EH (cell line): ENCODE measurements at places on chromosomes 16 and 17.
A peak's percentile ranks its signal among the peaks of the same experiment; 100 is the strongest.

DNA sequence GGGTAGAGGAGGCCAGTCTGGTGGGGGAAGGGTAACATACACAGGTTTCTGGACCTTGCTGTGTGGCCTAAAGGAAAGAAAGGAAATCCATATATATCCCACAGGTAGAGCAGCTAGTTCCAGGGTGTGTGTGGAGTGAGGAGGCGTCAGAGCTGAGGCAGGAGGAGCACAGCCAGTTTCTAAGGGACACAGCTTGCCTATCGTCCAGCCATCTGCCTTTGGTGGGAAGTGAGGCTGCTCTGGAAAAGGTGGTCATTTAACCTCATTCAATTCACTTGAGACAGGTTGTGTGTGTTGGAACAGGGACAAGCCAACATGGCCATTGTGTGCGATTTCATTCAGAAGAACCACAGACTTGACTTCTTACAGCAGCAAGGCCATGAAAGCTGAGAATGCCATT is 36.9 kb upstream of the ERN1 start:
- DNase-seq, result no peak

DNA sequence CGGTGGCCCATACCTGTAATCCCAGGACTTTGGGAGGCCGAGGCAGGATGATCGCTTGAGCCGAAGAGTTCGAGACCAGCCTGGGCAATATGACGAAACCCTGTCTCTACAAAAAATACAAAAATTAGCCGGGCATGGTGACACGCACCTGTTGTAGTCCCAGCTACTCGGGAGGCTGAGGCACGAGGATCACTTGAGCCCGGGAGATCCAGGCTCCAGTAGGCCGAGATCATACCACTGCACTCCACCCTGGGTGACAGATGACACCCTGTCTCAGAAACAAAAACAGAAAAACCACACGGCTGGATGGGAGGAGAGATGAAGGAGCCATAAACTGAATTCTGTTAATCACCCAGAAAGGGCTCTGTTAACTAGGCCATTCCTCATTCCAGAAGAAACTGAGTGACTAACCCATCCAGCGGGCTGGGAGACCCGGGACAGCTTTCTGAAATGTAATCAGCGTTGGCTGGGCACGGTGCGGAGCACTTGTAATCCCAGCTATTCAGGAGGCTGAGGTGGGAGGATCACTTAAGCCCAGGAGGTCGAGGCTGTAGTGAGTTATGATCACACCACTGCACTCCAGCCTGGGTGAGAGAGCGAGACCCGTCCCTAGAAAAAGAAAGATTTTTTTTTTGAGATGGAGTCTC is 641 bp upstream of the NT5C3B start:
- DNase-seq, result peak; percentile 30

DNA sequence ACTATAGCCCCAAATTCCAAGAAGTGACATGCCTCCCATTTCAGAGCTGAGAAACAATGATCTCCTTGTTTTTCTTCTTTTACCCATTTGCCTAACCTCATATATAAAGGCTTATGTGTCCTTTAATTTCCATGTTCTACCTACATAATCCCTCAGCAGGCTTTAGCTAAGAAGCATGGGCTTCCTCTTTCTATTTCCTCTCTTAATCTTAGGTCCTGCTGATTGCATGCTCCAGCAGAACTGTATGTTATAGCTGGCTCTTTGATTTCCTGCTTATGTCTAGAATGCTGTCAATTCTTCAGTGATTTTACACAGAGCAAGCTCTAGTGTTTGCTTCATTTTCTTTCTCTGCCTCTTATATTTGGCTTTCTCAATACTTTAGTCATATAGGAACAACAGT is 151.7 kb upstream of the COX10 start:
- no peak for DNase-seq

DNA sequence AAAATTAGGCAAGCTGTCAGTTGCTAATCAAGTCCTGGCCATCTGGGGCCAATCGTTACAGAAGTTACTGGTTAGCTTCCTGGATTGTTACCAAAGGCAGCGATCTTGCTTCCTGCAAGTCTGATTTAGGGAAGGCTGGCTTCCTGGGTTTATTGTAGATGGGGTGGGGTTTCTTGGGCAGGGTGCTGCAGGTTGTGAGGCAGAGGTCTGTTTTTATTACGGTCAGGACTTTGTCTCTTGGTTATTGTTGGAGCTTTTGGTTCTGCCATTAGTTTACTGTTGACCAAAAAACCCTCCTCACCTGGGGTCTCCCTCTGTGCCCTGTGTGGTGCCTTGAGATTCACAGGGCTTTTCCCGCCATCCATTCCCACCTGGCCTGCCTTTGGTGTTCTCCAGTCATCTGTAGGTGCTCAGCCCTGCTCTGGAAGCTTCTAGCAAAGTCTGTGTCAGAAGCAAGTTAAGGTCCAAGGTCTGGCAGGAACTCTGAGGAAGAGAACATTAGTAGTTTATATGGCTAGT is 36.9 kb downstream of the SLC47A1 start:
- DNase-seq, result no peak

GRCh38 chr17:63927464-63928171 is 4.5 kb downstream of the CD79B start:
- DNase-seq, result no peak

DNA sequence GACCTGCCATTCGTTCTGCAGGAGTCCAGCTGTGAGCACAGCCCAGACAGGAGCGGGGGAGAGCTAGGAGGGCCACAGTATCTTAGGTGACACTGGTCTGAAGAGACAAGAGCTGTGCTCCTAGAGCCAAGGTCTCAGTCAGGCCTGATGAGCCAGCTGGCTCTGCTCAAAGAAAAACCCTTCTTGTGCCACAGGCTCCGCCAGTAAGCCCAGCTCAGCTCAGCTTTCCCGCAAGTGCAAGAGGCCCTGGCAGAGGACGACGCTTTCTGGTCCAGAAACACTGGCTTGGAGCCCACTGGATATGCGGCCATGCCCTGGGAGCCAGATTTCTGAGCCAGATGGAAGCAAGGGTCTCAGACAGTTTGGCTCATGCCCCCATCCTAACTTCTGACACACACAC is 23.9 kb downstream of the PEMT start:
- DNase-seq, result no peak

DNA sequence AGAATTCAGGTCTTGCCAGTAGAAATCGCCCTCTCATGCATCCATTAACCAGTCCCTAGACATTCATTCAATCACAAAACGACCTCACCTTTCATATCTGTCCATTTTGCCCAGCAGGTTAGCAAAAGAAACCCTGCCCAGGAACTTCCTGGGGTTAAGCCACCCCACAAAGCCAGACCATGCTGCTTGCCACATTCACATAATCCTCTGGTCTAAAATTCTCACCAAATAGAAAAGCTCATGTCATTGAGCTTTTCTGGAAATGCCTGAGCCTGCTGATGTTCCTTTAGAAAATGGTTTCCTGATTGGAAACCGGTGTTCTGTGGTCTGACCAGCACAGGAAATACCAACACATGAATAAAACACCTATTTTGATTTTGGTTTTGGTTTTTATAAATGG is 21.6 kb upstream of the DYNLRB2 start:
- DNase-seq, result no peak

DNA sequence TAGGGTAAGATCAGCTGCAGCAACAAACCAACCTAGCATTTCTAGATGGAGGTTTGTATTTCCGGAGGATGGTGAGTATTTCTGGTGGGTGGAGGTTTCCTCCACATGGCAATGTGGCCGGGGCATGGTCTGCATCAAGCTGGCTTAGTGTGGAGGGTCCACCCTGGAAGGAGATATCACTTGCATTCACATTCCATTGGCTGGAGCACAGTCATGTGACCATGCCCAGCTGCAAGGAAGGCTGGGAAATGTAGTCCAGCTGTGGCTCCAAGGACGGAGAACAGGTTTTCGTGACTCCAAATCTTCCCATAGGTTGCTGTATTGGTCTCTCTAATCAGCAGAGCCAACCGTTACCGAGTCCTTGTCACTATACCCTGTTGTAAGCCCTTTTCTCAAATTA is 68.7 kb downstream of the RAI1 start:
- peak; percentile 55 for DNase-seq

GRCh38 chr16:887846-888245 is 82.9 kb downstream of the LMF1 start:
- no peak for DNase-seq

DNA sequence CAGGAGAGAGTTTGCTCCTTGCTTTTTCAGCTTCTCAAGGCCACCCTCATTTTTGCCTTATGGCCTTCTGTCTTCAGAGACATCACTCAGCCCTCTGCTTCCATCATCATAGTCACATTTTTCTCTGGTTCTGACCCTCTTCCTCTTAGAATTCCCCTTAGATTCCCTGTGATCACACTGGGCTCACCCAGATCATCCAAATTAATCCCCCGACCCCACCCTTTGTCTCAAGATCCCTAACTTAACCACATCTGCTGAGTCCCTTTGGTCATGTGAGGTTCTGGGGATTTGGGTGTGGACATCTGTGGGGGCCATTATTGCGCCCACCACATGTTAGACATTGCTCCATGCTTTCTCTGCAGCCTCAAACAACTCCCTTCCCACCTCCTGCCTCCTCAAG is 323.4 kb downstream of the CPPED1 start:
- no peak for DNase-seq

GRCh38 chr17:31114956-31115555 is 20.3 kb downstream of the NF1 start:
- DNase-seq, result no peak

DNA sequence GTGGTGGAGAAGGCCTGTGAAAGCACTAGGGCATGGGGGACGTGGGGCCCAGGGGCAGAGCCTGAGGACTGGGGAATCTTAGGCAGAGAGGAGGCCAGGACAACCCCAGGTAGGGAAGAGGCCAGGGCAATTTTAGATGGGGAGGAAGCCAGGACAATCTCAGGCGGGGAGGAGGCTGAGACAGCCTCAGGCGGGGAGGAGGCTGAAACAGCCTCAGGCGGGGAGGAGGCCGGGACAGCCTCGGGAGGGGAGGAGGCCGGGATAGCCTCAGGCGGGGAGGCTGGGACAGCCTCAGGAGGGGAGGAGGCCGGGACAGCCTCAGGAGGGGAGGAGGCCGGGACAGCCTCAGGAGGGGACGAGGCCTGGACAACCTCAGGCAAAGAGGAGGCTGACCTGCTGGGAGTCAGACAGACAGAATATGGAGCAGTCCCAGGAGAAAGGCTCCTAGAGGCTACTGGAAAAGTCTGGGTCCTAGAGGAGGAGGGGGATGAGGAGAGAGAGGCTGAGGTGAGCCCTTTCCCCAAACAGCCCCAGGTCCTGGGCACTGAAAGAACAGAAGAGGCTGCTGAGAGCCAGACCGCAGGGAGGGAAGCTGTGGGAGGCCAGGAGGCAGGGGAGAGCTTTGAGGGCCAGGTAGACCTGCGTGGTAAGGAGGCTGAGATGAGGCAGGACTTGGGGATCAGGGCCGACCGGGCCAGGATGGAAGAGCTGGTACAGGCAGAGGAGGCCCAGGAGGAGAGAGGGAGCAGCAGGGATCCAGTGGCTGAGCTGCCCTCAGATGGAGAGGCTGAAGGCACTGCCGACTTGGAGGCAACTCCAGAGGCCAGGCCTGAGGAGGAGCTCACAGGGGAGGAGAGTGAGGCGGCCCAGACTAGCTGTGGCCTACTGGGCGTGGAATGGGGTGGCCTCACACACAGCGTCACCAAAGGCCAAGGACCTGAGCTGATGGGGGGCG is 1.6 kb downstream of the APOBR start:
- DNase-seq, result no peak

GRCh38 chr16:73543331-73543969 is 495.5 kb upstream of the ZFHX3 start:
- DNase-seq, result no peak

DNA sequence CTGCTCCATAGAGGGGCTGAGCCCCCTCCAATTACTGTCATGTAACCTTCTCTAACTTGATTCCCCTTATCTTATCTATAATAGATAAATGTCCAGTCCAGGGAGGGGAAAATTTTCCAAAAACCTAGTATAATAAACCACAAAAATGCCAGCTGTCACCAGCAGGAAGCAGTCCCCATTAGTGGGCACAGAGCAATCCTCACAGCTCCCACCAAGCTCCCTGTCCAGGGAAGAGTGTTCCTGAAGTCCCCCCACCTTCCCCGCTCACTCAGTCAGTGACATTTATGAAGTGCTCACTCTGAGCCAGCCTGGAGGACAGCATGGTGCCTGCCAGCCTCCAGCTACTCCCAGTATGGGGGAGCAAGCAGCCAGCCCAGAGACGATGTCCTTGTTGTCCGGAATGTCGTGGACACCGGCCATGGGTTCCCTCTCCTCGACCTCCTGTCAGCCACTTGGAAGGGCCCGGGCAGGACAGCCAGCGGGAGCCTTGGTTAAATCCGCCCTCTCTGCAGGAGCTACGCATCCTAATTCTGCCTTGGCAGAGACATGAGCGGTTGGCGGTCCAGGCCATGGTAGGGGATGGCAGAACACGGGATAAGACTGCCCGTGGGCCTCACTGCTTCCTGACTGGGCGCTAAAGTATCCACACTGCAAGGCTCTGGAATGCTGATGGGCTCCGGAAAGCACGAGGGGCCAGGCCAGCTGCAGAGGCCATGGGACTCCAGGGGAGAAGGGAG is 102.0 kb upstream of the CDH5 start:
- DNase-seq, result no peak

- DNase-seq, result no peak
Observed at GRCh38 chr17:66444031-66444430, 141.6 kb downstream of the PRKCA start.

DNA sequence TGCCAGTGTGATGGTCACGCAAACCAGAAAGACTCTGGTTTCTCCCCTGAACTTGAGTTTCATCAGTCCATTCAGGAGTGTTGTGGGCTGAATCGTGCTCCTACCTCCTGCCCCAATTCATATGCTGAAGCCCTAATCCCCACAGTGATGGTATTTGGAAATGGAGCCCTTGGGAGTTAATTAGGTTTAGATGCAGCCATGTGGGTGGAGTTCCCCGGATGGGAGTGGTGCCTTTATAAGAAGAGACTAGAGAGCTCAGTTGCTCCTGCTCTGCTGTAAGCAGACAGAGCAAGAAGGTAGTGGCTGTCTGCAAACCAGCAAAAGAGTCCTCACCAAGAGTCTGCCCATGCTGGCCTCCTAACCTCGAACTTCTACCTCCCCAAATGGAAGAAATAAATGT is 160.3 kb upstream of the DYNLRB2 start:
- DNase-seq, result no peak

- no peak for DNase-seq
Observed at GRCh38 chr17:77744066-77744988, 214.2 kb upstream of the TNRC6C start.
